ENCODE measurements at places on chromosomes 4 and X. TPM values are rescaled to one million over a fixed set of nuclear protein-coding genes. Genes with fewer than 3 reads are reported as not detected.

STPG2 gene
- total RNA-seq, result 0.39 TPM

CENPVL2 gene
- total RNA-seq, result 0.75 TPM

APLN gene
- total RNA-seq, result 0.88 TPM

MSX1 gene
- total RNA-seq, result 2.1 TPM

FRMPD3 gene
- total RNA-seq, result 8.5 TPM

PNMA6A gene
- total RNA-seq, result 2.0 TPM

IL1RAPL2 gene
- total RNA-seq, result 0.73 TPM

NDNF gene
- total RNA-seq, result 0.36 TPM

TLR1 gene
- total RNA-seq, result 1.7 TPM

CTPS2 gene
- total RNA-seq, result 28.8 TPM

RAB41 gene
- not detected for total RNA-seq

TRIM61 gene
- 0.27 TPM for total RNA-seq

USP17L13 gene
- not detected for total RNA-seq

RPA4 gene
- 0.72 TPM for total RNA-seq

GAGE1 gene
- 0.24 TPM for total RNA-seq

RPS6KA6 gene
- 8.1 TPM for total RNA-seq

MAGEA1 gene
- not detected for total RNA-seq

FAM53A gene
- total RNA-seq, result 2.3 TPM

CT45A1 gene
- not detected for total RNA-seq

CYBB gene
- 0.07 TPM for total RNA-seq

SSX3 gene
- not detected for total RNA-seq

ASB12 gene
- total RNA-seq, result 0.36 TPM

NPY2R gene
- total RNA-seq, result not detected

NAT8L gene
- 10.9 TPM for total RNA-seq

FAM3A gene
- total RNA-seq, result 21.6 TPM

P2RY10 gene
- total RNA-seq, result not detected

CC2D2A gene
- 11.1 TPM for total RNA-seq

GJB1 gene
- not detected for total RNA-seq

CXCL1 gene
- total RNA-seq, result 50.5 TPM

CXCR3 gene
- total RNA-seq, result 0.22 TPM

CXCL5 gene
- total RNA-seq, result 0.21 TPM

SPANXN3 gene
- not detected for total RNA-seq

RGN gene
- total RNA-seq, result 0.96 TPM

HELT gene
- total RNA-seq, result not detected

NFKB1 gene
- total RNA-seq, result 6.0 TPM

HMX1 gene
- total RNA-seq, result 2.2 TPM

MED14 gene
- total RNA-seq, result 23.9 TPM

PABPC1L2A gene
- total RNA-seq, result 1.6 TPM

DOK7 gene
- total RNA-seq, result 1.1 TPM

EXOC1 gene
- total RNA-seq, result 31.3 TPM

XG gene
- 15.2 TPM for total RNA-seq

MAGEC1 gene
- total RNA-seq, result not detected

RBM10 gene
- total RNA-seq, result 39.8 TPM

PNMA3 gene
- 8.1 TPM for total RNA-seq

ARR3 gene
- total RNA-seq, result not detected

TIGD2 gene
- 7.4 TPM for total RNA-seq

NALF2 gene
- total RNA-seq, result 0.49 TPM

Measured in motor neuron (in vitro differentiated cells).